ENCODE measurements at places on chromosomes 1 and 21.

- DNase-seq = no peak
Observed at GRCh38 chr1:150259217-150259616, 1.6 kb downstream of the CA14 start.

DNA sequence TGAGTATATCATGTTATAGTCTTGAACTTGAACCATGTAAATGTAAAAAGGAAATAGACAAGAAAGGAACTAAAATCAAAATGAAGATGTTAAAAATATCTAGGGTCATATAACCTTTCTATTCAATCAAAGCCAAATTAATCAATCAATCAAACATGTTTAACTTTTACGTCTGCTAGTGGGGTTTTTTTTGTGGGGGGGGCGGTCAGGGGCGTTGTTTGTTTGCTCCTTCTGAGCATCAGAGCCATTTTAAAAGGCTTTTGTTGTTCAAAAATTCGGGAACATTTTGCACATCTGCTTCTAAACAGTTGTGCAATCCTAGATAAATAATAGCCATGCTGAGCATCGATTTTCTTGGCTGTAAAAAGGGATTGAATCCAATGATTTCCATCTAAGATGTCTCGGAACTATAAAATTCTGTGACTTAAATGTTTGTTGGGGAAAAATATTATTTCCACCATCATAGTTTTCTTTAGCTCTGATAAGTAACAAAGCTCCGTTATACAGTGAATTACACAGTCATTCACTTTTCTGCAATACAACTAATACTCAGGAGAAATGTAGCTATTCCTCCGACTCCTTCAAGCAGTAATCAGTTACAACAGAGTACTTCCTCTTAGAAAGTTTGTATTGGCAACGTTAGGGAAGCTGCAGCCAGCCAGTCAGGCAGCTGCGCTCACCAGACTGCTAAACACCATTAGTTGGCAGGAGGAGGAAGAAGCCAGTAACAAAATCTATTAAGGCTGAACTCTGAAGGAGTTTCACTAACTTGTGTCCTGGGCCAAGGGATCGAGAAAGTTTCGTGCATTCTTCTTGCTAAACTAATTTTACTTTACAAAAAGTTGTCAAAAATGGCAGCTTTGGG is 2.2 kb downstream of the SPATA6 start:
- peak; percentile 66 for DNase-seq

DNA sequence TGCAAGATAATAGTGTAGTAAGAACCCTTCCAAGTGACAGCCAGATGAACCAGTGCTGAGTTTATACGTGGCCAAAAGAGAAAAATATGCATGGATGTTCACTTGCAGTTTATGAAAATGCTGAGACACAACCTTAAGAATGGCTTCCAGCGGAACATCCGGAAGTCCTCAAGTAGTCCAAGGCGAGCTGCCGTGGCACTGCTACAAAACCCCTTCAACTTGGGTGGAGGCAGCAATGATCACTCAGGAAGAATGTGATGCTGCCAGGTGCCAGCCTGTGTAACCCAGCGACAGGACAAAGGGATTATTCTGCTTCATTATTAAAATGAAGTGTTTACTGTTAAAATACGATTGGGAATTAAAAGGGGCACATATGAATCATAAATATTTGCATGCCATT is 179.6 kb downstream of the RUNX1 start:
- no peak for DNase-seq

DNA sequence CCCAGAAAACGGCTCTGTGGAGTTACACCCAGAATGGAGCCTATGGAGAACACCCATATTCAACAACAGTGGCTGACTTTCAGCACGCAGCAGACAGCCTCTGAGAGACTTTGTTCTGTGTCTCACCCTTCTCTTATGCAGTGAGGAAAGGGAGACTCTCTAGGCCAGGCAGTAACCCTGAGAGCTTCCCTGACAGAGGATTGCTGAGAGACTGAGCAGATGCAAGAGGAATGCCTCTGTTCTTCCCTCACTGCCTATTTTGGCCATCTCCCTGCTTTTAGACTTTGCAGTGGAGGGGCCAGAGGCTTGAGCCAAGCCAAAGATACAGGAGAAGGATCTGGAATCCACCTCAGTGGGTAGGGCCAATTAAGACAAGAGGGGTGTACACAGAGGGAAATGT is 41.8 kb upstream of the SLC16A1 start:
- DNase-seq = no peak

DNA sequence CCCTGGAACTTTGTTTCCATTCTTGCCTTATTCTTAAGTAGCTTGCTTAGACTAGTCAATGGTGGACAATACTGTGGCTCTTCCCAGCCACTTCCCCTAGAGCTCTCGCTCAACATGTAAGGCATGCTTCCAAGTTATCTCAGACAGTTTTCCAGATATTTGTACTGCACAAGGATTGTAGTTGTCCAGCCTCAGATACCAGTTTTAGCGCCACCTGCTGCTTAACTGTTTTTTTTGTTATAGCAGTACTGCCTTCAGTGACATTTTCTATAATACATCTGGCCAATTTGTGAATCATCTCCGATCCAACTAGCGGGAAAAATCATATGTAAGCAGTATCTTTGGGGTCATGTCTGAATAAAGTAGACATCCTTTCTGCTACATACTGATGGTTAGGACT is 346.7 kb upstream of the ADGRL4 start:
- DNase-seq = no peak

DNA sequence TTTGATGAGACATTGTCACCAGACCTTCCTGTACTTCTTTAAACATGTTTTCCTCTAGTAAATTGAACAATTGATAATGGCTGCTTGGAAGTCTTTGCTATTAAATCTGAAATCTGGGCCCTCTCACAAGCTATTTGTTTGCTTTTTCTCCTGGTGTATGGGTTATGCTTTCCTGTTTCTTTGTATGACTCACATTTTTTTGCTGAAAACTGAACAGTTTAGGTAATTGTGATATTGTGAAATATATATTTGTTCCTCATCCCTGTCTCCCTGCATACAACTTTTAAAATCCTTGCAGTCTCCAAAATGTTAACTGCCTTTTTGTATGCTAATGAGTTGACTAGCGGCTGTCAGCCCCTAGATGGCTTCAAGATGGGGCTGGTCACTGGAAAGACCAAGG is 61.6 kb downstream of the MAP3K21 start:
- no peak for DNase-seq

DNA sequence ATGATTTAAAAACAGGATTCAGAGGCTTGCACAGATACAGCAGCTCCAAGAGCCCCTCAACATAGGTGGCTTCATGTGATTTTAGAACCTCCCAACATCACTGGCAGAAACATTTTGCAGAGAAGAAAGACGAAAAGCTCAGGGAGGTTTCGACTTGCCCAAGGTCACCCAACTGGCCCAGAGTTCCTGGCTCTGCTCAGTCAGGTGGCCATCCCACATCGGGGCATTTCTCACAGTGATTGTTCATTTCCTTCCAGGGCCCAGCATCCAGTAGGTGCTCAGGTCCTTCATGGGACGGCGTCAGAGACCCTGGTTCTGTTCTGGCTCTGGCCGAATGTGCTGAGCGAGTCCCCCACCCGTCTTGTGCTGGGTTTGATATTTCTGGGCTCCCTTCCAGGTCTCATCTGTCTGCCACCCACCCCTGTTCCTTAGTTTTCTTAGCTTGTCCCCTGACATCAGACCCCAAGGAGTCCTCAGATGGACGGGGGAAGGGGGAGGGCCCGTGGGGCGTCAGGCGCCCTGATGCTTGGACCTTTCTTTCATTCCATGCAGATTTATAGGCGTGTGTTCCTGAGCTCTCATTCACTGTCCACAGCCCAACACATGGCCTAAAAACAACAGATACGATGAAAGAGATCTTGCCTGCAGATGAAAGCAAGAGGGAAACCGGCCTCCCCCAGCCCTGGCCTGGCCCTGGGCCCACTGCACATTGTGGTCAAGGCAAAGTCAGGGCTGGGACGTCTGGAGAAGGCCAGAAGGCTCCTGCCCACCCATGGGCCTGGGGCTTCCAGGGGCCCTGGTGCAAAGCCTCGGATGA is 123.1 kb upstream of the ZBTB40 start:
- DNase-seq = peak; percentile 14

DNA sequence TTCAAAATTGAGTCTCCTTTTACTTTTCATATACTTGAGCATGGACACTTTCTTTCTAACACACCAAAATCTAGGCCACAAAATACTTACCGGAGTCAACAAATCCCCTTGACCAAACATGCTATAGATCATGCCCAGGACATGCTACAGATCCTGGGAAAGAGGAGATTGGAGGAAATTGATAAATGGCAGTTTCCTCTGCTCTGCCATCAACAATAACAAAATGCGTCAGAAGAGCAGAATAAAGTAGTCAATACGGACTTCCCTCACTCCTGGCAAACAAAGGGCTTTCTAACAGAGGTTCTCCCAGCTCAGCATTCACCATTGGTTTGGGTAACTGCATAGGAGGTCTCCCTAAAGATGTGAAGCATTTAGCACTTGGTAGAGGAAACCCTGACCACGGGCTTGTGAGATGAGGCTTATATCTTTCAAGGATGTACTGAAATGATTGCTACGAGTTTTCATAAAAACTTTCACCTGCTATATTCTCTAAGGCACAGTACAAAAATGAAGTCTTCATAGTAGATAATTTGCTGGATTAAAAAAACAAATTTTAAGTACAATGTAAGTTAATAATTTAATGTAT is 283.8 kb upstream of the RUNX1 start:
- no peak for DNase-seq

GRCh38 chr1:239861985-239862384 is 229.7 kb upstream of the FMN2 start:
- no peak for DNase-seq

DNA sequence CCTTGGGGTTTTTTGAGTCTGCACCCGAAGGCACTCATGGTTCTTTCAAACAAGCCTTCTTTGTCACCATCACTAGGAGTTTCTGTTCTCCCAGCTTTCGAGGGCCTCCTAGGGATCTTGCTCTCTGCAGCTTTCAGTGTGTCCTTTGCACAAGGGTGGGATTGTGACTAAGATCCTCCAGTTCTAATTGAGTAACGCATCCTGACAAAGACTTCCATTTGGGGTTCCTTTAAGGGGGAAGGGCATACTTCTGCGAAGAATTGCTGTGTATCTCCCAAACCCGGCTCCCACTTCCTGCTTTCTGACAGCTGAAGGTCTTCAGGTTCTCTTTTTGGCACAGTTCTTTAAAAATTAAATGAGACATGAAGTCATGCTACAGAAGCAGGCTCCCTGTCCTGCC is 139.4 kb downstream of the EDEM3 start:
- DNase-seq = no peak

DNA sequence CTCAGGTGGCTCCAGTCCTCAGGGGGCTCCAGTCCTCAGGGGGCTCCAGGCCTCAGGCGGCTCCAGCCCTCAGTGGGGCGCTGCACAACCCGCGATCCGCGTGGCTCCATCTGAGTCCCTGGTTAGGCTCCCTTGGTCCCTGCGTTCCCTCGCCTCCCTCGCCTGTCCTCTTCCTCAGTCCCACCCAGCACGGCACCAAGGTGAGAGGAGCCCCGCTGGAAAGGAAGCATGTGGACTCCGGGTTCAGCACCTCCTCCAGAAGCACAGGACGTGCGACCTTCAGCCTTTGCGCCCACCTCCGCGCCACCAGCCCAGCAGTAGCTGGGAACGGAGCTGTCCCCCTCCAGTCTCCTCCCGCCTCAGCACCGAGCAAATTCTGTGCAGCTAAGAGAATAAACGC is 8.1 kb upstream of the OR2M5 start:
- DNase-seq = no peak

DNA sequence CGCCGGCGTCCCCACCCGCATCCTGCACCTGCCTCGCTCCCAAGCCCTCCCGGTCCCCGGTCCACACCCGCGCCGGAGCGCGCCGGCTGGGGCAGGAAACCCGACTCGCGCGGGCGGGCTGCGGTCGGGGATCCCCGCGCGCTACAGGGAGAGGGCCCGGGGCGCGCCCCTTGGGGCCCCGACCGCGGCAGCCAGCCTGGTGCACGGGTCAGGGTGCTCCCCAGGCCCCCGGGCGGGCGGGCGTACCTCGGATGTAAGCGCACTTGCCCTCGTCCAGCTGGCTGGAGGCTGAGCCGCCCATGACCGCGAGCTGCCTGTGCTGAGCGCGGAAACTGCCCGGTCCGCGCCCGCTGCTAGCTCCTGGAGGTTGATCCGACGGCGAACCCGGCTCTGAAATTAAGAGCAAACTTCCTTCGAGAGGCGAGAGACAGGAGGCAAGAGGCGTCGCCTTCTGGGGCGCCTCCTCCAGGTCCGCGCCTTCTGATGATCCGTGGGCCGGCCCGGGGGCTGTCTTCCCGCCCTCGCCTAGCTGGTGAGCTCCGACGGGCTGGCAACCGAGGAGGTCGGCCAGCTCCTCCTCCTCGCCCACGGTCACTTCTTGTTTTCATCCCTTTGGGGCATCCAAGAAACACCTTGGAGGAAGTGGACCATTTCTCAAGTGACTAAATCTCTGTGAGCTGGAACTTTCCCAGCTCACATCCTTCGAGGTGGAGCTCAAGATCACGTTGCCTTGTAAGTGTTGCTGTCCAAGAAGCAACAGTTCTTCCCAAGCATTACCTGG is at the start of gene NIBAN1:
Gene NIBAN1, minus strand, starts transcription at position 453 of the 781 bp plus-strand sequence. Its CDS starts 152 bp downstream, at position 301.
- peak; percentile 82 for DNase-seq

DNA sequence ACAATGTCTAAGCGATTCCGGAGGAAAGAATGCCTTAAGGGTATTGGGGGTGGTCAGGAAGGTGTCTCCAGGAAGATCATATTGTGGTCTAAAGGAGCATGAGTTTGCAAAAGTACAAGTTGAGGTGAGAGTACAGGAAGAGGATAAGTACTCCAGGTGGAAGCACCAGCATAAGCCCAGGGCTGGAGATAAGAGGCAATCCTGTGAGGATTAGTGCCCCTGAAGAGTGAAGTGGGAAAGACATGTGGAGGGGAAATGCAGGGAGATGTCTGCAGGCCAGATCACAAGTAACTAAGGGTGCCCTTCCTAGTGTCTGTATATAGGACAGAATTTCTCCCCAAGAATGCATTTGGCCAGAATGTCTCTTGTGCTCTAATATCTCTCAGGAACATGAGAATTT is 188.3 kb upstream of the DPT start:
- DNase-seq = no peak

- DNase-seq = no peak
Observed at GRCh38 chr1:147654511-147654910, 15.8 kb downstream of the ACP6 start.

DNA sequence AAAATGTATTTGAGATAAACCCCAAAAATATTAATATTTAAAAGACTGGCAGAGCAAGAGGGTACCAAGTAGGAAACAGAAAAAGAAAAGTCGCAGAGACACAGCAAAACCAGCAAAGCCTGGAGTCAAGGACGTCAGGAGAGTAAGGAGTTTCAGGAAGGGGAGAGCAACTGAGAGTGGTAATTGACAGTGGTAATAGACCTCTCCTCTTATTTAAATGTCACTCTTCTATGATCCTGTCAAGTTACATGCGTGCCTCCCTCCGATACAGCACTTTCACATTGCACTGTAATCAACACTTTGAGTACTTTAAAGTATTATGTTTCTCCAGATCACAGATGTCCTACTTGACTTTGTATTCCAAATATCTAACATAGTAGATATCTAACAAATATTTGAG is 82.6 kb upstream of the EXO1 start:
- no peak for DNase-seq

- no peak for DNase-seq
Observed at GRCh38 chr1:12296623-12297022, 66.8 kb downstream of the VPS13D start.

All from sciatic nerve (tissue), 2 donors.